Right renal pelvis (tissue), 4 donors: ENCODE measurements at places on chromosomes 4 and X. TPM values are rescaled to one million over a fixed set of nuclear protein-coding genes. Genes with fewer than 3 reads are reported as not detected.

The PNMA3 gene
- polyA plus RNA-seq, result 32.8 TPM

The CT55 gene
- 0.25 TPM for polyA plus RNA-seq

The ODAPH gene
- 0.19 TPM for polyA plus RNA-seq

The CFI gene
- 74.9 TPM for polyA plus RNA-seq

The MXRA5 gene
- polyA plus RNA-seq, result 10.1 TPM

The NDNF gene
- polyA plus RNA-seq, result 68.5 TPM

The SLC9A7 gene
- 3.9 TPM for polyA plus RNA-seq

The DCAF8L1 gene
- not detected for polyA plus RNA-seq

The NIPAL1 gene
- polyA plus RNA-seq, result 8.7 TPM

The SYTL4 gene
- 24.0 TPM for polyA plus RNA-seq

The GABRG1 gene
- 0.46 TPM for polyA plus RNA-seq

The CENPI gene
- polyA plus RNA-seq, result 7.5 TPM

The SMPX gene
- polyA plus RNA-seq, result 0.32 TPM

The FAM156B gene
- 17.7 TPM for polyA plus RNA-seq

The SPANXN3 gene
- not detected for polyA plus RNA-seq

The TLR2 gene
- polyA plus RNA-seq, result 5.5 TPM

The RAB9B gene
- polyA plus RNA-seq, result 2.6 TPM

The SMIM10L2A gene
- polyA plus RNA-seq, result 10.6 TPM

The MAB21L2 gene
- polyA plus RNA-seq, result not detected

The ADAM29 gene
- polyA plus RNA-seq, result not detected

The PPARGC1A gene
- 35.0 TPM for polyA plus RNA-seq

The BST1 gene
- polyA plus RNA-seq, result 16.0 TPM

The NLGN4X gene
- polyA plus RNA-seq, result 14.7 TPM

The HTN1 gene
- polyA plus RNA-seq, result not detected

The PAGE4 gene
- polyA plus RNA-seq, result 1.6 TPM

The BRS3 gene
- polyA plus RNA-seq, result not detected

The CYBB gene
- 12.1 TPM for polyA plus RNA-seq

The DMP1 gene
- 0.01 TPM for polyA plus RNA-seq

The TECRL gene
- polyA plus RNA-seq, result not detected

The DDX3X gene
- 187 TPM for polyA plus RNA-seq

The SLC39A8 gene
- polyA plus RNA-seq, result 23.3 TPM

The JCHAIN gene
- 1.1 TPM for polyA plus RNA-seq

The NXF2 gene
- not detected for polyA plus RNA-seq

The TADA2B gene
- polyA plus RNA-seq, result 23.1 TPM

The ZNF630 gene
- 3.9 TPM for polyA plus RNA-seq
